Stimulated activated CD4-positive, alpha-beta T cell treated with anti-CD3 and anti-CD28 coated beads, Interleukin-1b, Interleukin-23, amount 100 ng/mL, for 1 hour (primary cell): ENCODE measurements at places on chromosomes 3 and 15.

GRCh38 chr3:63995086-63995485, 28.2 kb downstream of the PSMD6 start:
- no peak for DNase-seq

DNA sequence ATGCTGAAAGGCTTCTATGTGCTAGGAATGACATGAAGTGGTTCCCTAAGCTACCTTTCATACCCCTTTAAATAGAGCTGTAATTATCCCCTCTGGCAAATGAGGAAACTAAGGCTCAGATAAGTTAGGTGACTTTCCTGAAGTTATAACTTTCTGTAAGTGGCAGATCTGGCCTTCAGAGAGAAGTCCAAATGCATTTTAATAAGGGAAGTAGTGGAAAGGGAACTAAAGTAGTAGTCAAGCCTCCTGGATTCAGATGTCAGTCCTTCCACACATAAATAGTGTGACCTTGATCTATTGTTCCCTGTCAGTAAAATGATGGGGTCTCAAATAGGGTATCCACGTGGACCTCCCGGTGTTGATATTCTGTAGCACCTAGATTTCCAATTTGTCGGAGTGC, 277.7 kb downstream of the EDEM1 start:
- DNase-seq = no peak

DNA sequence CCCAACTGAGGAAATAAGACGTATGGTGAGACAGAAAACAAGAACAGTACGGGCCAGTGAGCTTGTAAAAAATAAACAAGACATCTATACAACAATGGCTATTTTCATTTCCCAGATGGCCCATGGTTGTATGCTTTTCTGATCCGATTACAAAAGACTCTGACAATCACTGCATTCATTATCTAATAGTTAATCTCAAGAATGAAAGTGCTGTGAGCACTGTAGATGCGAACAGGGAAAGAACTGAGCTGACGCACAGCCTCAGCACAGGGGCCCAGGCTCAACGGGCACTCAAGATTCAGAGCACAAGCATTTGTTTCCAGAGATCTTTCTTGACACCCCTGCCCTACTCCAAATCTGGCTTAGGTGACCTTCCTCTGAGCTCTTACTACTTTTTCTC, 6.9 kb downstream of the MTMR10 start:
- no peak for DNase-seq

- DNase-seq = no peak
These were observed 3.0 kb upstream of the LIMD1 start for GRCh38 chr3:45591547-45592040.

DNA sequence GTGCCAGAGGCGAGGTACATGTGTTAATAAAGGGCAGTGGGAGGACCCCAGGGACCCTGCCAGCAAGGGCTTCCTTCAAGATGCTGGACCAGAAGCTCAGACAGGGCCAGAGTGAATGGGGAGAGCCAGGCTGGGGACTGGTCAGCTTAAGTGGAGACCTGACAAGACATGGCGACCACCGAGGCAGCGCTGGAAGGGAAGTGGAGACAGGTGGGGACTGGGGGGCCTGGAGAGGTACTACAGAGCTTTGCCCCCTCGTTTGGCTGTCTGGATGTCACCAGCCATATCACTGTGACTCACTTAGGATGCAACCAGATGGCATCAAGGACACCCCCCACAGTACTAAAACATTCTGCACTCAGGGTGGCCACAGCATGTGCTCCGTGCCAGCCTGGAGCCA, 97.9 kb downstream of the ADCY5 start:
- DNase-seq = no peak

DNA sequence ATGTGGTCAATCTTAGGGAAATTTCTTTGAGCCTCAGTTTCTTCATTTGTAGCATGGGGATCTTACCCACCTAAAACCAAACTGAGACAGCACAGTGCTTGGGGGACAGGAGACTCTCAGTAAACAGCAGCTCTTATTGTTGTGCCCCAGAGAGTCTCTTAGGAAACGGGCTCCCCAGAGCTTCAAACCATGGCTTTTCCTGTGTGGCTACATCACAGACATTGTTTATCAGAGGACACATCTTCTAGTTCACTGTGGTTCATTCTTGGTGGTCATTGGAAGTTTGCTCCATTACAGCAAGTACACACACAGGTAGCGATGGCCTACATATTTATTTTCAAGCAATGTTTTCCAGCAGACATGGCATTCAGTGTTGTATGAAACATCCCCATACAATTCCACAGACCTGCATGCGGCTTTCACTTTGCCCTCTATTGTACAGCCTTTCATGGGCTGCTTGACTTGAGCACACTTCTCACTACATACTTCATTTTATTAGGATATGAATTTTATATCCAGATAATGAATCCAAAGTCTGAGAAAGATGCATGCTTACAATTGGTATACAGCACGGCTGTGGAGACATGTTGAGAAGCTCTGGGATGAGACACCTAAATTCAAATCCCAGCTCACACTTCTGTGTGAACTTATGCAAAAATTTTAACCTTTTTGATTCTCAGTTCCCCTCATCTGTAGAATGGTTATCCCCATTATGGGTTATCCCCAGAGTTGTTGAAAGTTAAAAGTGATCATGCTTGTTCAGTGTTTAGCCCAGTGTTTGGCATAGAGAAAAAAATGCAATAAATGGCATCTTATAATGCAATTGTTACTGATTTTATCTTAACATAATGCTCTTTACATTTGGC, 84.8 kb upstream of the ICE2 start:
- DNase-seq = no peak

- no peak for DNase-seq
These were observed 70.1 kb downstream of the TRAK1 start for GRCh38 chr3:42161050-42161935.

GRCh38 chr3:173970281-173970680, 572.7 kb downstream of the NLGN1 start:
- no peak for DNase-seq

DNA sequence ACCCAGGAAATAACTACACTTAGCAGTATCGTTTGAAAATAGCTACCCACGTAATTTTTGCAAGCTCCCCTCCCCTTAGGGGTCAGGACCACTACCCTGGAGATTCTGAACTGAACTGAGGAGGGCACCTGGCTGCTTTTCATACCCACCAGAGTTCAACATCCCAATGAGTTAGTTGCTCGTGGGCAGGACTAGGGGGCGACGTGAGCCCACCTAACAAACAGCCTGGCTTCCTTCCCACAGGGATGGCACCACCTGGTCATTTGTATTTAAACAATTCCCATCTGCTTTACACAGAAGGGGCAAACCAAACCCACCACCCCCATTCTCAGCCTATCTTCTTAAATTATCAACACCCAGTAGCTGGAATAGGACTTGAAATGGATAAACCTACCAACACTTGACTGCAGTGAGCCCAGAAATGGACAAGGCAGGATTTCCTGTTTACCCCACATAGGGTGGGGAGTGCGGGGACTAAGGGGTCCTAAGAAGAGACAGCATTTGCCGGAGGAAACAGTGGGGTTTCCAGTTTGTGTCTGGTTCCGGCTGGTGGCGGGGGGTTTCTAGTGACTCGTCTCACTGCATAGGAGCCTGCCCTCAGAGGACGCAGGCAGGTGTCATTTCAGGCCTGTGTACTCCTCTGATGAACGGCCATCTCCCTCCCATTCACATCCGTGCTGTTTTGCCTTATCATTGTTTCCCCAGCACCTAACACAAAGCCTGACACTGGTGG, 11.6 kb upstream of the VGLL4 start:
- no peak for DNase-seq

- no peak for DNase-seq
These were observed 85.0 kb downstream of the PTPRG start for GRCh38 chr3:61646360-61646759.

DNA sequence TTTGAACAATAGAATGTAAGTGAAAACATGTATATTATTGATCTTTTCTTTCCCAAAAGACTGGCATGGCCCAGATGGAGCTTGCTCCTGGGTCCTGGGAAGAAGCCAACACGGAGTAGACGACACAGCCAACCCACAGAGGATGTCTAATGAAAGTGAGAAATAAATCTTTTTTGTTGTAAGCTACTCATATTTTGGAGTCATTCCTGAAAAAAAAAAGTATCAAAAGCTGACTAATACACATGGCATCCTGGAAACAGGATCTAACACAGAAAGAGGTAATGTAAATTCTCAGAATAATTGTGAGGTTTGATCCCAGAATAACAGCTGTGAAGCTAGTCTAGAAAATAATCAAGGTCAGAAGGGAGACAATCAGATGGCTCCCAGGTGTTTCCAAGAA, 12.6 kb upstream of the FRMD5 start:
- no peak for DNase-seq

- no peak for DNase-seq
These were observed 247.5 kb upstream of the LYSMD4 start for GRCh38 chr15:99980752-99981151.

- no peak for DNase-seq
These were observed 200.4 kb upstream of the TBC1D5 start for GRCh38 chr3:17942856-17943255.

GRCh38 chr3:13148126-13148525, 74.9 kb upstream of the IQSEC1 start:
- no peak for DNase-seq

DNA sequence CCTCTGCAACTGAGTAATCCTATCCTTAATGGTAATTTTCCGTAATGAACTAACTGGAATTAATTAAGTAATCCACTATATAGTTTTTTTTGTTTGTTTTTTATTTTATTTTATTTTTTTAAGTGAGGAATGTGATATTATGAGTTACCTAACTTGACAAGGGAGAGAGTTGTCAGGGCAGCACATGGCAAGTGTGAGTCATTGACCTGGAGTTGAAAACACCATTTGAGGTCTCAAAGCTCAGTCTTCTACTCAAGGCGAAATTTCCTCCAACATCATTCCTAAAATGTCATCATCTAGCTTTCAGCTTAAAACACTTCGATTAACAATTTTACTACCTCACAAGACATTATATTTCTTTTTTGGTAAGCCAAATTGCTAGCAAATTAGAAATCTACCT, 87.8 kb downstream of the NECTIN3 start:
- no peak for DNase-seq

GRCh38 chr15:58608129-58608590, 141.3 kb downstream of the ADAM10 start:
- no peak for DNase-seq

GRCh38 chr3:153080778-153081240, 81.2 kb upstream of the RAP2B start:
- DNase-seq = no peak

GRCh38 chr3:193271101-193271840, 30.2 kb downstream of the PLAAT1 start:
- no peak for DNase-seq

GRCh38 chr15:29849716-29850115, 27.4 kb upstream of the TJP1 start:
- DNase-seq = no peak

DNA sequence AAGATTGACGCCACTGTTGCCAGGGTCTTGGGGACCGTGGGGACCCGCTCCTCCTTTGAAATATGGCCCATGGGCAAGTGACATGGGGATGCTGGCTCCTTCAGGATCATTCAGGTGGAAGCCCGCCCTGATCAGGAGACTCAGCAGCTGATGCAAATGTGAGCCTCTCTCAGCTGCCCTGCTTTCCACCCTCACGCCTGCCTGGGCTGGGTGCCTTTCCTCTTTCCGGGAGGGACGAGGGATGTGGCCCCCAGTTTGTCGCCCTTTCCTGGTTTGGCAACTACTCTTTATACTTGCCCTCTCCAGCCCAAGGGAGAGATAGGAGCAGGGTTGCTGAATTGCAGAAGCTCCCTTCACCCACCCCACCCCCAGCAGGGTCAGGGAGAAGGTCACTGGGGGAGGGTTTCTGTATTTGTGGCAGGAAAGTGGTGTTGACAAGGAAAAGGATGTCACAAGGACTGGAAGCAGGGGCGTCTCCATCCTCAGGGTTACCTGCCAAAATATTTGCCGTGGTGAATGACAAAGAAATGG, 21.8 kb downstream of the DNASE1L3 start:
- DNase-seq = no peak

GRCh38 chr3:160945336-160945735, 159.8 kb downstream of the B3GALNT1 start:
- DNase-seq = no peak

- DNase-seq = no peak
These were observed 27.4 kb upstream of the SLCO2A1 start for GRCh38 chr3:134057006-134057653.

DNA sequence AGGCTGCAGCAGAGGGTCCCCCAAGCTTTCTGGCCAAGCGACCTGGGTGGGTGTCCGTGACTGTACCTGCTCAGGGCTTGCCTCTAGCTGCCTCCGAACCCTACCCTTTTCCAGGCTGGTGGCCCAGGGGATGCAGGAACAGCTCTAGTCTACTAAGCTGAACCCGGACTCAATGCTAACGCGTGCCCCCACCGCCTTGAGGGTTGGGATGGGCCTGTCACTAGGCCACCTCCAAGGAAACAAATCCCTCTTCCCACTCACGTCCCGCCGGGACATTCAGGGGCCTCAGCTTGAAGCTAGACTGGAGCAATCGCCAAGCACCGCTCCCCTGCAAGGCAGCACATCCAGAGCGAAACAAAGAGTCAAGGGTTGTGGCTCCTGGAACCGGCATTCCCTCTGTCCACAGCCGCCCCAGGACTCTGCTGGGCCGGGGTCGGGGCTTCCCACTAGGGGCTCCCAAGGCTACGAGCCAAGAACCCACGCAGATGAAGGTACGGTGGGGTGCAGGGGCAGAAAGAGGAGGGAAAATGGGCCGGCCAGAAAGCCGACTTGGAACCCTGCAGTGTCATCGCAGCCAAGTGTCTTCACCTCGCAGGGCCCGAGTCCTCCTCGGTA, 2.9 kb downstream of the FBXL22 start:
- no peak for DNase-seq

DNA sequence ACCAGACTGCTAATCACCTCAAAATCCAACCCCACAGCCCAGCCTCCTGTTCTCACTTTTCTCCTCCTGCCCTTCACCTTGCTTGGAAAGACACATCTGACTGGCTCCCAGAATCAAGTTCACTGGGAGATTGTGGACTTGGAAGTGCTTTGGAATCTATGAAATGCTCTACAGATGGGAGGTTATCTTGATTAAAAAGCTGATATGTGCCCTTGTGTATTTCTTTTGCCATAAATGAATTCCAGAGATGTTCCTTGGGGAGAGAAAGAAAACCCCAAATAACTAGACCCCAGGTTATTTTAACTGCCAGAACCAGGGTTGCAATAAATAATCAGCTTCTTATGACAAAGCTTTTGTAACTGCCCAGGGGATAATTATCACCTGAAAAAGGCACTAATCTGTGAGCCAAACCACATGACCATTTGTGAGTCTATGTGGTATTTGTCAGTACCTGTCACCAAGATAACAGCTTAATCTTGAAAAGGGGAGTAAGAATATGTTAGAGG, 21.7 kb upstream of the ARHGEF3 start:
- DNase-seq = no peak

DNA sequence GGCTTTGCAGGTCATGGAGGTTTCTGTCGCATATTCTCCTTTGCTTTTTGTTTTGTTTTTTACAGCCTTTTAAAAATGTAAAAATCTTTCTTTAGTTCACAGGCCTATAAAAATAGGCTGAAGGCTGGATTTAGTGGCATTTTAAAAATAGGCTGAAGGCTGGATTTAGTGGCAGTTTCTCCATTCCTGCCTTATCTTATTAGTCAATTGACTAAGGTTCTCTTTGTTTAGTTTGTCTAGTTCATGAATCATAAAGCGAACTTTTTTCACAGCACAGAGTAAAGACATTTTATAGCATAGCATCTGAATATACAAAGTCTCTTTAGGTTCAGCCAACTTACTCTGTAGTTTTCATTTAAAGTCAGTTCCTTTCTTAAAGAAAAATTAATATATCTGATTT, 31.4 kb downstream of the AP4E1 start:
- no peak for DNase-seq
